Activated T-helper 1 cell treated with anti-CD3 and anti-CD28 coated beads, Interleukin-12 subunit alpha, Interleukin-12 subunit beta, Interleukin-2, Interleukin-4 antibody, amounts not matched to agents 30 ng/mL and 10 ng/mL and 1 ng/mL, durations not matched to agents 14 hours and 24 hours and 36 hours (primary cell): ENCODE measurements at places on chromosomes 12 and 14.

DNA sequence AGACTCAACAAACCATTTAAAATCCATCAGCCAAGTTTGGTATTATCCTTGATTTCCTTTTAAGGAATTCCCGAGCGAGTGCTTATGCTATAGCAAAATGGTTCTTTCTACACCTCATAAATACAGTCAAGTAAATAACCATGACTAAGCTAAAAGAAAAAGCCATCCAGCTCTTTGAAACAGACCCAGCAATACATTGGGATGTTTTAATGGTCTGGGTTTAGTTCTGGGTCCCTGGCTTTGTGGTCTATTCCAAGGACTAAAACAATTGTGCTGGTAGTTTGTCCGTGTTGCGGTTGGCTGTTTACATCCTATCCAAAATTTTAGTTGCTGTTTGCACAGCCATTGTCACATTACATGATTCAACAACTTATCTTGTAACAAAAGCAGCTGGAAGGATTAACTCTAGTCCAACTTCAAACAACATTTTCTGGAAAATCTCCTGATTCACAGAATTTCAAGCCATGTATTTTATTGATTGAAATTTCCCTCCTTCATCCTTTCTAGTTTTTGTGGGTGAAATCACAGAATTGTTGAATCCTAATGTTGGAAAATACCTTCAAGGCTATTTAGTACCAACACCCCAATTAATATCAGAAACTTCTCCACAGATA, 19.6 kb downstream of the KLRB1 start:
- DNase-seq, result no peak

DNA sequence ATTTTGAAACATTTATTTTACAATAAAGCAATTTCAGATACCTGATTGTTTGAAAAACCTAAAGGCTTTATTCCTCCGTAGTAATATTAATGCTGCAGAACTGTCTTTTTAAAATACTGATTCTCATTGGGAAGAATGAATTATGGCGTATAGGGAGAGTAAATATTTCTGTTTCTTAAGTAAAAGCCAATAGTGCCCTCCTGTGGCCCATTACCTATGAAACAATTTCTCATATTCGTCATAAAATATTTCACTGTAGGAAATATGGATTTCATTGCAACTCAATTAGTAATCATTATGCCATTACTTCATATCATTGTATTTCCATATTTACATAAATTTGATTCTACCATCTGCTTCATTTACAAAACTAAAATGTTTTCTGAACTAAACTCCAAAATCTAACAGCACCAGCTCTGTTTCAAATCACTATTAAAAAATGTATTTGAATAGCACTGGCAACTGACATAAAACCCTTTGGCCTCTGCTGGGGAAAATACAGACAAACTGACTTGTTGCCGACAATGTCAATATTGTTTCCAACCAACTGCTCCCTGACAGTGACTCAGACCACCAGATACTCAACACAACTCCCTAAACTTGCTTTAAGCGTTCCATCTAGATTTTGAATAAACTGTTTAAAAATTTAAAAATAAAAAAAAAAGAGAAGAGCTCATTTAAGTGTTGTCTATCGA, 290.3 kb downstream of the NAV3 start:
- DNase-seq, result no peak

GRCh38 chr12:5792343-5792742, 152.7 kb downstream of the ANO2 start:
- DNase-seq, result no peak

GRCh38 chr14:89444516-89445125, 27.6 kb upstream of the FOXN3 start:
- no peak for DNase-seq

DNA sequence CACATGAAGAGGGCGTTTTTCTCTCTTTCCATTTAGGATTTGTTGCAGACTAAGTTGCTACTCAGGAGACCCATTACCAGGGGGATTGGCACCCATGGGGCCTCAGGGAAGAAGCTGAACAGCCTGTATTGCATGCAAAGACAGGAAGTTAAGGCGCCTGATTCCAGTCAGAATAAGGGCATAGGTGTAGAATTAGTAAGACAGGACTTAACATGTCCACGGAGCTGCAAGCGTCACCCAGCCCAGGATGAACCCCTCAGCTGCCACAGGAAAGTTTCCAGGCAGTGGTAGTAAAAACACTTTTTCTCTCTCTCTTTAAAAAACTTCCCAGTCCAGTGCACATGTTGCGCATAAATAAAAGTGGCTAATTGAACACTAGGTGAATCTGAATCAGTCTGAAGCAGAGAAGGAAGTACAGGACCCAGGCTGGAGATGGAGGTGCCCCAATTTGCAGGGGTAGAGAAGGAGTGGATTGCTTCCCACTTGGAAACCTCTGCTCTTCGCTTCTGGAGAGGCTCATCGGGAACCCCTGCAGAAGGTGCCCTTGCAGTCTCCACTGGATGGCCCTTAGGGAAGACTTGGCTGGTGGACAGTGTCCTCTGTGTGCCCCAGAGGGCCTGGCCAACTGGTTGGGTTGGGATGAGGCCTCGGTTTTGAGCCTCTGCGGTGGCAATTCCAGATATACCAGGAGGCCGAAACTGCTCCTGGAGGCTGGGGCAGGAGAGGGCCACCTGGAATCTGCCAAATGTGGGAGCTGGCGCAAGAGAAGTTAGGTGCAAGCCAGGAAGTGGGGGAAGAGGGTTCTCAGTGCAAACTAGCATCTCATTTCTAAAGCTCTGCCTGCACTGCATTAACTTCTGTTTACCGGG, 10.7 kb upstream of the TBX3 start:
- no peak for DNase-seq

- DNase-seq, result no peak
Measured at GRCh38 chr12:89657066-89657465, 51.6 kb downstream of the ATP2B1 start.

- no peak for DNase-seq
Measured at GRCh38 chr12:127051139-127051538, 1215.8 kb upstream of the TMEM132C start.

GRCh38 chr12:12327802-12328201, 22.2 kb downstream of the MANSC1 start:
- DNase-seq, result no peak

- DNase-seq, result no peak
Measured at GRCh38 chr12:116773276-116773731, 35.2 kb downstream of the RNFT2 start.

DNA sequence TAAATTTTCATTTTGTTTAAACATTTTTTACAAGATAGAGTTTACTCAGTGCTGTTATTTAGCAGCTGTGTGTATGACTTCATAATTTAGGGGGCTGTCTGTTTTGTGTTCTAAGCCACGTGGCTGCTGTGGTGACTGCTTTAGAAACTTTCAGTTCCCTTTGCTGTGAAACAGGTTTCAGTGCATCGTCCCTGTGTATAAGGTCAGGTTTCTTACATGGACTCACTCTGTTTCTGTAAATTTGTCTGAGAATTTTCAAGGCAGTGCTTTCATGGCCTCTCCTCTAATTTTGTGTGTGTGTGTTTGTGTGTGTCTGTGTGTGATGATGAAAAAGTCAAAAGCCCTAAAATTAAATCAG, 32.4 kb downstream of the BICD1 start:
- peak; percentile 20 for DNase-seq

GRCh38 chr12:102776041-102776440, 141.0 kb downstream of the PAH start:
- no peak for DNase-seq

DNA sequence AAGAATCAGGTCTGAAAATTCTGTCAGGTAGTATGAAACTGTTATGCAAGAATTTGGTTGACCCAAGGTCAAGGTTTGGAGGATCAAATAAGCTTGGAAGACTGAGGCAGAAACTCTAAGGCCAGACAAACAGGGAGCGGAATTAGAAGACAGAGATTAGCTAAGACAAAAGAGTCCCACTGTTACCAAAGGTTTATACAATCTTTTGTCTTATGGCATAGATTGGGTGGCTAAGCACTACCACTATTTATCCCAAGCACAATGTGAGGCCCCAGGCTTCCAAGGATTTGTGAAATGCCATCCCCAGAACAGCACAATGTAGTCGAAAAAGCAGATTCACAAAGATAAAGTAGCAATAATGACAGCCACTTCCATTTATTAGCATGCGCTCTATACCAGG, 311.2 kb downstream of the SEC23A start:
- DNase-seq, result no peak

GRCh38 chr12:107610021-107610859, 75.4 kb upstream of the PWP1 start:
- no peak for DNase-seq

DNA sequence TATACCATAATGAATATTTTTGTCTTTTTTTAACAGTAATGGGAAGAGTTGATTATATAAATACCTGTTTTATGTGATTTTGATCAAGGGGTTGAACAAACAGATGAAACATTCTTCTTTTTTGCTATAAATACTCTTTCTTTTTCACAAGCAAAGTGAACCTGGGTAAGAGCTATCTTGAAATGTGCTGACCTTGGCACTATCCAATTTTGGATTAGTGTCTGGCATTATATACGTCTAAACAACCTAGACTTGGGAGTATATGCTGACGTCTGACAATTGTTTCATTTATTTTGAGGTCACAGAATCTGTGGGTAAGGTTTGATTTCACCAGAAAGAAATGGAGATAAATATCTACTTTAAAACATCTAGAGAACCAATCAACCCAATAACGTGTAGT, 716.0 kb upstream of the STXBP6 start:
- no peak for DNase-seq

DNA sequence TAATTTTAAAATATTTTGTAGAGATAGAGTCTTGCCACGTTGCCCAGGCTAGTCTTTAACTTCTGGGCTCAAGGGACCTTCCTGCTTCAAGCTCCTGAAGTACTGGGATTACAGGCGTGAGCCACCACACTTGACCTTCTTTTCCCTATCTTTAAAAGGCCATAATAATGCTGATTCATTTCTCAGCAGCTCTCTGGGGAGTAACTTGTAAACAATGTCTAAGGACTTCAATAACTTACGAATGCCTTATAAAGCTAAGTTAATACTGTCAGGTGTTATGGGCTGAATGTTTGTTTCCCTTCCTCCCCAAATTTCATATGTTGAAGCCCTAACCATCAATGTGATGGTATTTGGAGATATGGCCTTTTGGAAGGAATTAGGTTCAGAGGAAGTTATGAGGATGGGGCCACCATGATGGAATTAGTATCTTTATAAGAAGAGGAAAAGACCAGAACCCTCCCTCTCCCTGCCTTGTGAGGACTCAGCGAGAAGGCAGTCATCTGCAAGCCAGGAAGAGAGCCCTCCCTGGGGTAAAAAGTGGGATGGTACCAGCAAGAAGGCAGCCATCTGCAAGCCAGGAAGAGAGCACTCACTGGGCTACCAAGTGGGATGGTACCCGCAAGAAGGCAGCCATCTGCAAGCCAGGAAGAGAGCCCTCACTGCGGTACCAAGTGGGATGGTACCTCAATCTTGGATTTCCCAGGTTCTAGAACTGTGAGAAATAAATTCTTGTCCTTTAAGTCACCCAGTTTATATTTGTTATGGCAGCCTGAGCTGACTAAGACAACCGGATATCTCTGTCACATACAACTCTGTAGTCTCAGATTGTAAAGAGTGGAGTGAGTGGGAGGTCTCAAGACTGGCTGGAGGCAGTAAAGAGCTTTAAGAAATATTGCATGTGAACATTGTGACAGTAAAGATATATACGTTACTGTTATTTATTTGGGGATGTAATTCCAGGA, 16.3 kb upstream of the YBX3 start:
- DNase-seq, result no peak

DNA sequence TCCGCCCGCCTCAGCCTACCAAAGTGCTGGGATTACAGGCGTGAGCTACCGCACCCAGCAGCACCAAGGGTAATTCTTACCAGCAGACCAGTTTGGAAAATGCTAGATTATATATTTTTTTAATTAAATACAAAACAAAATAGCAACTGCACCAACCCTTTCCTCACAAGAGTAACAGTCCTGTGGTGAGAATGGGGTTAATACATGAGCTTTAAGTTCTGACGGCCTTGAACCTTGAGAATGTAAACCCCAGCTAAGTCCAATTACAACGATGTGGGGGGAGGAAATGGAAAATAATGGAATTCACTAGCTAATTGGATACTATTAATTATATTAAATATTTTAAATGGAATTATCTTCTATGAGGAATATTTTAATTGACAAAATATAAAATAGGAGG, 82.3 kb downstream of the GTF2A1 start:
- no peak for DNase-seq

GRCh38 chr14:85533861-85534291, 3.9 kb downstream of the FLRT2 start:
- no peak for DNase-seq

GRCh38 chr12:47156167-47156736, 76.5 kb upstream of the AMIGO2 start:
- no peak for DNase-seq

DNA sequence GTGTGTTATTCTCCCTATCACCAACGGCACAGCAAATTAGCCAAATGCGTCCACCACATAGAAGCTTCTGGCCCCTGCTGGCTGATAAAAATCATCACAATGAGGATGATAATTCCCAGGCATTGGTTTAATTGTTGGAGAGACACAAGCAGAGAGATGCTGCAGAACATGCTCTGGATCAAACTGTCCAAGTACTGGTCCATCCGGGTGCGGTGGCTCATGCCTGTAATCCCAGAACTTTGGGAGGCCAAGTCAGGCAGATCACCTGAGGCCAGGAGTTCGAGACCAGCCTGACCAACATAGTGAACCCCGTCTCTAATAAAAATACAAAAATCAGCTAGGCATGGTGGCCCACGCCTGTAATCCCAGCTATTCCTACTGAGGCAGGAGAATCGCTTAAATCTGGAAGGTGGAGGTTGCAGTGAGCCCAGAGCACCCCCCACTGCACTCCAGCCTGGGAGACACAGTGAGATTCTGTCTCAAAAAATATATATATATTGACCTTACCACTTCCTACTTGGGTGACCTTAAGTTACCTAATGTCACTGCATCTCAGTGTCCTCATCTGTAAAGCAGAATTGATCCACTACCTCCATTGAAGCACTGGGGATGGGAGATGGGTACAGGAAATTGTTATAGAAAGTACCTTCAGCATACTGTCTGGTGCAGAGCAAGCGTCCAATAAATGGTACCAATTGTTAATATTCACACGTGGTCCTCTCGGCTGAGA, 83.7 kb upstream of the EGLN3 start:
- DNase-seq, result no peak

DNA sequence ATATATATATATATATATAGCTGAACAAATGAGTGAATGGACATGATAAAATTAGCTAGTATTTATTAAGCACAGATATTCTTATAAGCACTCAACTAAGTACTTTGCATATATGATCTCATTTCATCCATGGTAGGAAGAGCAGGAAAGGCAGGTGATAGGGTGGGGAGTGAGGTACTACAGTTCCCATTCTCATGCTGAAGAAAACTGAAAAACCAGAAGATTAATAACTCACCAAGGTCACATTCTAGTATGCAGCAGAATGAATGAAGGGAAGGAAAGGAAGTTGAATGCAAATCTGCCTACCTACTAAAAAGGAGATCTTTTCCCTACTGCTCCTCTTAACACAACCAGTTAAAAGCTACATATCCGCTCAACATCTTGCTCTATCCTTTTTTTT, 298.1 kb upstream of the TMPO start:
- no peak for DNase-seq

GRCh38 chr14:33711194-33711593, 239.7 kb downstream of the EGLN3 start:
- no peak for DNase-seq
